Activated CD4-positive, alpha-beta T cell treated with anti-CD3 and anti-CD28 coated beads, Interleukin-2, amount 50 U/mL, for 48 hours (primary cell): ENCODE measurements at places on chromosomes 3 and 15.

- DNase-seq, result no peak
Measured at GRCh38 chr15:83657549-83657948, 3.6 kb downstream of the ADAMTSL3 start.

- DNase-seq, result no peak
Measured at GRCh38 chr3:111723293-111724215, 128.4 kb upstream of the ZBED2 start.

DNA sequence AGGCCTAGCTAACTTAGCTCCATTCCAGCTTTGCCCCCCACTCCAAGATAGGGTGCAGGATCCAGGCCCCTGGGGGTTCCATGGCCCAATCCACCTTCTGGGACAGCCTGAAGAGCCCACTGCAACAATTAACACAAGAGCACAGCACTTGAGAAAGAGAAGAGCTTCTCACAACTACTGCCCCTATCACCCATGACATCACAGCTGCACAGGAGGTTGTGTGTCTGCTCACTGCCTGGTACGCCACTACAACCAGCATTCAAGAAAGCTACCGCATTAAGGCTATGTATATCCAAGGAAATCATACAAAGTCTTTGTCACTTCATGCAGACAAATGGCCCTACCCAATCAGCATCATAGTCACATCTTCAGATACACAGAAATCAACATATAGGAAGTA lies 62.0 kb downstream of the MYO5A start:
- no peak for DNase-seq

- DNase-seq, result no peak
Measured at GRCh38 chr15:88920186-88920891, 7.2 kb upstream of the MFGE8 start.

GRCh38 chr3:101271728-101272127 lies 48.6 kb downstream of the IMPG2 start:
- DNase-seq, result no peak

DNA sequence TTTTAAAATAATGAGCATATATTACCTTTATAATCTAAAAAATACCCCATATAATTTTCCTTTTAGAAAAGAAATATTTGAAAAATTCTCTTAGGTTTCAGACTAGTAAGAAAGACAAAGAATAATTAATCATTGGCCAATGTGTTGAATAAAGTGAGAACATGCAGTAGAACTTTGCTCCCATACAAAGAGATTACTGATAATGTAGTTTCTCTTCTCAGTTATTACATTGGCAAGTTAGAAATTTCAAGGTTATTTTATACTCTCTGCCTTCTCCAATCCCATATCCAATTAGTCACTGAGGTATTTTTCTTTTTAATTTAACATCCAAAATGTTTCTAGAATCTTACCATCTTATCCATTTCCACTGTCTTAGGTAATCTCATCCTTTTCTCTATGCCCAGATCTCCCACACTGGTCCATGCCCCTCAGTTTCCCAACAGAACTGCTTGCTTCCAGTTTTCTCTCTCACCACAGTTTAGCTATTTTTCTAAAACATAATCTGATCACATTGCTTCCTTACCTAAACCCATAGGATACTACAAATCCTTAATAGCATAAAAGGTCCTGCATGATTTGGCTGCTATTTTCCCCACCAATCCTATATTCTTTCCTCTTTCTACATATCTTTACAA lies 10.8 kb downstream of the XRN1 start:
- DNase-seq, result no peak

- no peak for DNase-seq
Measured at GRCh38 chr3:31377045-31377642, 155.6 kb upstream of the STT3B start.

DNA sequence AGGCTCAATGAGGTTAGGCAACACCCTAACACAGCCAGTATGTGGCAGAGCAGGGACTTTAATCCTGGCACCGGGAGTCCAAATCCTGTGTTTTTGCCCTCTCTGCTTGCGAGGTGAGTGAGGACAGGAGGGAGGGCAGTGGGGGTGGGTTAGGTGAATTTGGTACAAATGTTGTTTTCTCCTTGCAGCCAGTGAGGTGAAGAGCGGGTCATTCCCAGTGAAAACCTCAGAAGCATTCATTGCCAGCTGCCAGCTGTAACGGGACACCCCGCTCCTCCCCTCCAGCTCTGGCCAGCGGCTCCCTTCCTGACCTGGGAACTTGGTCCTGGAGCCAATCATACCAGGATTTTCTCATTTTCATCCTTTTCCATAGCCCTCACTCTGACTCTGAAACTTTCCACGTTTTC lies 45.7 kb upstream of the RAB6B start:
- no peak for DNase-seq

GRCh38 chr3:36957862-36958686 lies 13.2 kb upstream of the TRANK1 start:
- DNase-seq, result no peak

DNA sequence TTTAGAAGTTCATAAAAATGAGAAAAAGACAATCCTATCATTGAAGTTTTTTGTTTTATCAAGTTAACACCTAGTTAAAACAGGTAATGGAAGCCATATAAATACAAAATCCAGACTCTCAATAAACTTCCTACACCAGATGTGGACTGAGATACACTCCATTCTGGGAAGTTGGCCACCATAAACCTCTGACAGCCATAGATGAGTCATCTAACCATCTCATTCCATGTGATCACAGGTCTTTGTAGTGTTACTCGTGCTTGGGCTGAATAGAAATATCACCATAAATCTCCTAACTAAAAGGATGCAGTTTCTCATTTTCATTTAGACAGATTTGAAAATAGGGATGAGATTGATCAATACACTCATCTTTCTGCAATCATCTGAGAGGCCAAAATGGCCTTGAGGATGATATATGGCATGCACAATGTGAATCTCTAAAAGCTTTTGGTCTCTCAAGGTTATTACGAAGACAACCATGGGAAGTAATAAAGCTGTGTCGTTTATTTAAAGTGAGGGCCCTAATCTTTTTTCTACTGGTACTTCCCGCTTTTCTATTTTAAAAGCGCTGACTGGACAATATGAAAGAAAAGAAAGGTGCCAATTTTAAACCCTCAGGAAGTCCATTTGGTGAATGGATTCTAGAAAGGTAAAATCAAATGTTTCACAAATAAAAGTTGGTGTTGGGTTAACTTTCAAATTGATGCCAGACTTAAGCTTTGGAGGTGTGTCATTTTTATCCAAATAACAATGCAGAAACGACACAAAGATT lies 155.5 kb downstream of the POLR2M start:
- DNase-seq, result no peak

DNA sequence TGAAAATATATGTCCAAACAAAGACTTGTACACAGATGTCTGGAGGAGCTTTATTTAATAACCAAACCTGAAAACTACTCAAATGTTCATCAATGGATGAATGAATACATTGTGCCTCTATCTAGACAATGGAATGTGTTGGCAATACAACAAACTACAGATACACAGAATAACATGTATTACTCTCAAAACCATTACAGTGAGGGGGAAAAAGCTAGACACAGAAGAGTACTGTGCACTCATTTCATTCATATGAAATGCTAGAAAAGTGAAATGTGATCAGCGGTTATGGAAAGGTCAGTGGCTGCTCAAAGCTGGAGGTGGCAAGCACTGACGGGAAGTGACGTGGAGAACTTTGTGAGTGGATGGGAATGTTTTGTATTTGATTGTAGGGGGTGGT lies 13.2 kb downstream of the STOML1 start:
- DNase-seq, result no peak

GRCh38 chr3:136255672-136256406 lies 5.7 kb downstream of the PCCB start:
- DNase-seq, result no peak

DNA sequence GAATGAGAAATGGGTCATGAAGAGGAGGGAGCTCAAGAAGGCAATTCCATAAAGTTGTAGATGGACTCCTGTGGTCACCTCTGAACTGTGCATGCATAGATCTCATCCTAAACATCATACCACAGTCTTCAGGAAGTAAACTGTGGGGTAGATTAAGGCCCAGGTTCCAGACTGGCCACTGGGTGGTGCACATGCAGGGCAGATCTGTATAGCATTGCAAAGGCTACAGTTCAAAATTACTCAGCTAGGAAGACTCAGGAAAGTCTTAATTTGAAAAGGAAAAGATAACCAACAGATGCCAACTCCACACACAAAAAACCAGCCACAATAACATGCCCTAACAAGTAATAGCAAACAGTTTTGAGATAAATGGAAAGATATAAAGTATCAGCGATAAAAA lies 20.3 kb downstream of the KY start:
- DNase-seq, result no peak

DNA sequence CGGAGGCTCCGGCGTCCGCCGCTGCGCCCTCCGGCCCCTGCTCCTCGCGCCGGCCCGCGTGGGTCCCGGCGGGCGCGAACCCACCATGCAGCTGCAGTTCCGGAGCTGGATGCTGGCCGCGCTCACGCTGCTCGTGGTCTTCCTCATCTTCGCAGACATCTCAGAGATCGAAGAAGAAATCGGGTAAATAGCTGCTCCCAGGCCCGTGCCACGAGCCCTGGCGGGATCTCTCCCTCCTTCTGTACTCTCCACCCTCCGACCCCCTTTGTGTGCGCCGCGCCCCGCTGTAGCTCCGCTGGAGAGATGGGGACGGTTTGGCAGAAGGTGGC lies 263 bp downstream of the ST8SIA2 start:
- DNase-seq, result peak; percentile 3

DNA sequence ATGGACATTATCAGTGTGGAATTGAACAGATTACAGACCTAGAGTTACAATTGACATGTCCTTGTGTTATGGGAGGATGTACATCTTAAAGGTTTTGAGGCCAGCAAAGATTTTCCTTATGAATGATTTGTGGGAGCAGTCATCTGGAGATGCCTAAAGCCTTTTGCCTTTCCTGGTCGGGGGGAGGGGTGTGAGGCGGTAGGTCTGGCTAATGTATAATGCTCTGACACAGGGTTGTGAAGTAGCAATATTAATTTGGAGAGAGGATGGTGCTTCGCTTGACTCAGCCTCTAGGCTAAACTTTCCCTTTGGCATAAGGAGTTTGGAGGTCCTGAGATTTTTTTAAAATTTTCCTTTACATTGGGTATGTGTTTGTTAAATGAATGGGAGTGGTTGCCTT lies 23.3 kb downstream of the FBXO22 start:
- DNase-seq, result no peak

- DNase-seq, result no peak
Measured at GRCh38 chr15:70788114-70789049, 25.0 kb upstream of the UACA start.

DNA sequence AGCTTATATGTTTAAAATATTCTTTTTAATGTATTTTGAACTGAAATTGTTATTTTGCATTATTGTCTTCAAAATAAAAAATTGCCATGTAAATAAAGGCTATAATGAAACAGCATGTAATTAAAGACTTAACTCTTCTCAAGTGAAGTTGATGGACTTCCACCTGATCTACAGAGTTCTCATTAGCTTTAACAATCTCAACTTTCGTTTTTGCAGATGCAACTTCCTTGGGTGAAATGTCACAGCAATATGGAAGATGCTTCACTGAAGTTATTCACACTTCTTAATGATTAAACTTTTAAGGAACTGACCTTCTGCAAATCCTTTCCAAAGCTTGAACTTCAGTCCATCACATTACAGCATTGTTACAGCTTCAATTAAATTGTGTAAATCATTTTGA lies 63.6 kb downstream of the OSTN start:
- no peak for DNase-seq

GRCh38 chr15:58947179-58947578 lies 13.7 kb upstream of the SLTM start:
- no peak for DNase-seq

DNA sequence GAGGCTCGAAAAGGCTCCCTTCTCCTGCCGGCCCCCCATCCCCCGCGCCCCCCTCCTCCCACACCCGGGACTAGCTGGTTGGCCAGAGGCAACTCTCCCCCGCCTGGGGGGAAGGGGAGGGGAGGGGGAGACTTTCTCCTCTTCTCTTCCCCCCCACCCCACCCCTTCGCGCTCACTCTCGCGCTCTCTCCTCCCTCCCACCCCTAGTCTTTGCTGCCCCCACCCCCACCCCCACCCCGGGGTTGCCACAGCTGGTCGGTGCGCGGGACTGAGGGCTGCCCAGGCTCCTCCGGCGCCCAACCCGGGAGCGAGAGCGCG lies 710 bp downstream of the MECOM start:
- DNase-seq, result no peak

- no peak for DNase-seq
Measured at GRCh38 chr3:169980055-169980454, 13.4 kb downstream of the SEC62 start.

GRCh38 chr3:53215816-53216215 lies 40.0 kb downstream of the TKT start:
- no peak for DNase-seq

GRCh38 chr3:176328198-176328597 lies 869.1 kb downstream of the TBL1XR1 start:
- DNase-seq, result no peak

GRCh38 chr3:143989461-143989860 lies 17.8 kb downstream of the DIPK2A start:
- no peak for DNase-seq

GRCh38 chr3:161540594-161540993 lies 44.0 kb downstream of the OTOL1 start:
- DNase-seq, result no peak
